ENCODE measurements at places on chromosomes 11 and 22.

DNA sequence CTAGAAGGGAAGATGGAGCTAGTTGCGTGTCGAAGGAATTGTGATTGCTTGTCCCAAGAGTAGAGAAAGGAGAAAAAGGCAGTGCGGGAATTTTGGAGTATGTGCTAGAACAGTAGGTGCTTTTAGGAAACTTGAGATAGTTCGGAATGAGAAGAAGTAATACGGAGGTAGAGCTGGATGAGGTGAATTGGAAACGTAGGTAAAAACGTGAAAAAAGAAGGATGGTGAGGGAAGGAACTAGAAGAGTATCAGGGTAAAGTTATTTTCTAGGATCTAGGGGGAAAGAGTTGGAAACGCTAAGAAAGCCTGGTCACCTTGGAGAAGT lies 1.4 kb downstream of the CEP57 start:
- no peak for DNase-seq

DNA sequence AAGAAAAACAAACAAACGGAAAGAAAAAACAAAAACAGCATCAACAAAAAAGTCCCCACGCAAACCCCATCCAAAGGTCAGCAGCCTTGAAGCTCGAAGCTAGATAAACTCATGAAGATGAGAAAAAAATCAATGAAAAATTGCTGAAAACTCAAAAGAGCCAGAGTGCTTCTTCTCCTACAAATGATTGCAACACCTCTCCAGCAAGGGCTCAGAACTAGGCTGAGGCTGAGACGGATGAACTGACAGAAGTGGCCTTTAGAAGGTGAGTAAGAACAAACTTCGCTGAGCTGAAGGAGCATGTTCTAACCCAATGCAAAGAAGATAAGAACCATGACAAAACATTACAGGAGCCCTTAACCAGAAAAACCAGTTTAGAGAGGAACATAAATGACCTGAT lies 18.4 kb upstream of the FTH1 start:
- DNase-seq, result no peak

DNA sequence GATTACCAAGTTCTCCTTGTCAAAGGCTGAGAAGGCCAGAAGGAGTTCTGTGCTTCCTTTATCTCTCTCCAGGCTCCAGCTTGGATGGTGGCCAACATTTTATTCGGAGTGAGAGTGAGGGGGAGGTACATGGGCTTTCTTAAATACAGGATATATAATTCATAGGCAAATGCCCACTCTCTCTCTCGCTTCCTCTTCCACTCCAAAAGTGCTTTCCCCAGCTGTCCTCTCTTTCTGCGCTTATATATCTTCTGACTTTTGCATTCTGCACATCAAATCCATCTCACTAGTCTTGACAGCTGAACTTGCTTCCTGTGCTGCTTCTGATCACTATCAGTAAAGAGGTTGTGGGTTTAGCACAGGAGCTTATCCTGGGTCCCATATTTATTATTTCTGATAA lies 125.4 kb upstream of the ARHGAP20 start:
- DNase-seq, result no peak

DNA sequence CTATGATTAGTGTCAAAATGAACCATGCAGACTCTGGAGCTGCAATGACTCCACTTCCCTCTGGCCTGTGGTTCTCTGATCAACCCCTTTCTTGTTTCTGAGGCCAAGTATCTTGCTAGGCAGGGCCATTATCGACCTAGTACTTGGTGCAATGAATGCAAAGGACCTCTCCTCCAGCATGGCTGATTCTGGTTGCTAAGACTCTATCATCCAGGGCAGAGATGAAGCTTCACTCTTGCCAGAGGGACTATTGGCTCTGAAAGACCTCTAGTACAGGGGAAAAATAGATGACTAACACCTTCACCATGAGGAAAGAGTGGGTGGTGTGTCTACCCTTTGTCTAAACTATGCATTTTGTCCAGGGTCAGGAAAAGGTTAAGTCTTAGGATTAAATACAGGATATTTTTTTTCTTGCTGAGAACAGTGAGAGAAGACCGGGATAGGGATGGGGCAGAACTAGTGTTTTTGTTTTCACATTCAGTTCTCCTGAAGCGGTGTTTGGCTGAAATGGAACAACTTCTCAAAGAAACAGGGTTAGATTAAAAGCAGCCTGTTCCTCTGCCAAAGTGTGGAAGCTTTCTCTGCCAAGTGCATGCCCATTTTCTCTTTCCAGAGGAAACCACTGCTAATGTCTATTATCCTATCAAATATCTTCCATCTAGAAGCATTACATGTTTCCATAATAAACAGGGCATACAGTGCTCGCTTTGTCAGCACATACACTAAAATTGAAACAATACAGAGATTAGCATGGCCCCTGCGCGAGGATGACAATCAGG lies 5.0 kb upstream of the MTFP1 start:
- no peak for DNase-seq
